ENCODE measurements at places on chromosomes 12 and 14. TPM values are rescaled to one million over a fixed set of nuclear protein-coding genes. Genes with fewer than 3 reads are reported as not detected.

- no peak for DNase-seq
Observed at GRCh38 chr12:16369156-16369555, 21.7 kb downstream of the MGST1 start.

DNA sequence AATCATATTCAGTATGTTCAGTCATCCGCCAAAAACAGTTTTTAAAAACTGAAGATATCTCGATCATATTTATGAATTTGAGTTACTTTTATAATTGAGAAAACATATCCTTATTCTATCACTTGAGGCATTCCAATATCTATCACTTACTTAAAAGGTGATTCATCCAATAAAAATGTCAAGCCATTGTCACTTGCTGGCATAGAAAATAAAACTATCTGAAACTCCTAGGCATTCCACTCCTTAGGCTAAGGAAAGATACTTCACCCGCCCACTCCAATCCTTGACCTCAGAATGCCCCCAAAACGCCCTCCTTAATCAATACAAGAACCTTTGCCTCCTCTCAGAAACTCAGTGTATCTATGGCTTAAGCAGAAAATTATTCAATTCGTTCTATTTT is 51.3 kb upstream of the AMIGO2 start:
- no peak for DNase-seq

DNA sequence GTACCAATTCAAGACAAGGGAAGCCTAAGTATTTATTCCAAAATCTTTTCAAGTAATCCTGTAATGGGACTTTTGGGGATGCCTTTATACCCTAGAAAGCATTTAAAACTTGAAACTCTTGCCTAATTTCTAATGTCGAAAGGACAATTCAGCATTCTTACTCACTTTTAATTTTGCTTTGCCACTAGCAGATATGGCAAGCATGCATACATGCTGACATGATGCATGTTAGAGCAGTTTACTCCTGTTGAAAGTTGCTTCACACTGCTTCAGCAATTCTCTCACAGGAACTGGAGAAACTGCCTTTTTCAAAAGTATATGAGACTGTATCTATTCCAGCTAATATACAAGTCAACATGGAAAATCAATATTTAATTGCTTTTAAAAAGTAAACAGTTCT is 79.9 kb downstream of the TAOK3 start:
- no peak for DNase-seq

- DNase-seq, result no peak
Observed at GRCh38 chr12:52630008-52630500, 11.7 kb upstream of the KRT73 start.

DNA sequence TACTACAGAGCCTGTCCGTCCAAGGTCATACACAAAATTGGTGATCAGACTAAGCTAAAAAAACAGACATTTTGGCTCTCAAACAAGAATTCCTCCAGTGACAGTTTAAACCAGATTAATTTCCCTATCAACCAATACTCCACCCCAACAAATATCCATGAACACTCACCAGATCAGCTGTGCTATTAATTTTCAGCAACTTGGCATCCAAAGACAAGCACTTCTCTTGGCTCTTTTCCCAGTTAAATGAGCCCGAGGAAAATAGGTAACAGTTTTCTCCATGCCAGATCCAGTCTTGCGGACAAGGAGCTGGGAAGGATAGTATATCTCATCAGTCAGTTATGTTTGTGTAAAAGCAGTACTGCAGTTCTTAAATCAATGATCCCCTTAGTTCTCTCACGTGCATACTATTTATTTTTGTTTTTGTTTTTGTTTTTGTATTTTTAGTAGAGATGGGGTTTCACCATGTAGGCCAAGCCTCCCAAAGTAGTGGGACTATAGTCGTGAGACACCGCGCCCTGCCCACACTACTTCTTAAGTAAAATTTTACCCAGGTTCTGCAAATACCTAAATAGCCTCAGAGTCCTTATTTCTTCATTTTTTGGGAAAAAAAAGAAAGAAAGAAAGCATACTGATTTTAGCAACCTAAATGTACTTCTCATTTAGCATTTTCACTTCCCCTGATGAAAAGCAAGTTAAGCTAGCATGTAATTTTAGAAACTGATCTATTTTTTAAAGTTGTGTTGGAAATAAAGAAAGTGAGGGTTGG is 11.1 kb downstream of the OLR1 start:
- no peak for DNase-seq

DNA sequence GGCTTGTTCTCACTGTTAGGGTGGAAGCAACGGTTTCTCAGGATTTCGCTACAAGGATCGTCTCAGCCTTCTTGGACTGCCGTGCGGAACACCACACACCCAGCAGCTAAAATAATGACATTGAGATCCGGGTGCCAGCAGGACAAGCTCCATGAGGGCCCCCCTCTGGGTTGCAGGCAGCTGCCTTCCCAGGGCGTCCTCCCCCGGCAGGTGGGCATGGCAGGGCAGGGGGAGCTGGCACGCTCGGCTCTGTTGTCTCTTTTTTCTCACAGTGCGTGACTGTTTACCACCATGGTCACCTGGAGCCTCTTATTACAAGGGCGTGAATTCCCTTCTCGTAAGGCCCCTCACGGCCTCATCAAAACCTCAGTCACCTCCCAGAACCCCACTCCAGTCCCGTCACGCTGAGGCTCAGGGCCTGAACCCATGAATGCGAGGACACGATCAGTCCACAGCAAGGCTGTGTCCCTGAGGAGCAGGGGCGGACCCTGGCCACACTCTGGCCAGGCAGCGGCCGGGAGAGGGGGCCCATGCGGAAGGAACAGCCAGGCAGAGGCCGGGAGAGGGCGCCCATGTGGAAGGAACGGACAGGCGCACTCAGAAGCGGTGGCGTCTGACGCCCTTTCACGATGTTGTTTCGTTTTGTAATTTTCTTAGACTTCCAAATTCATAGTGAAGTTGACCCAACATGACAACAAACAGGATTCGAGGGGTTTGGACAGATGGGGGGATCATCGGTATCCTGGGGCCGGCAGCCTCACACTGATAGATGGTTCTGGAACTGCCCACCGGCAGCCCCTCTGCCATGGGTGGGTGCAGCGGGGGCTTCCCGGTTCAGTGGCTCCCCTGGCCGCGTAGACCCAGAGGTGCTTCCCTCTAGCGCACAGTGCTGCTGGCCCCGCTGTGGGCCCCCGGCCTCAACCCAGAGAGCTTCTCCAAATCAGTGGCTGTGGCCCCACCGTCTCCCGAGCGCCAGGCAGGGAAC is 10.0 kb downstream of the LRCOL1 start:
- peak; percentile 58 for DNase-seq

- no peak for DNase-seq
Observed at GRCh38 chr14:83164016-83164415, 1630.4 kb upstream of the SEL1L start.

GRCh38 chr14:100305324-100306100 is 732 bp downstream of the SLC25A29 start:
- no peak for DNase-seq

DNA sequence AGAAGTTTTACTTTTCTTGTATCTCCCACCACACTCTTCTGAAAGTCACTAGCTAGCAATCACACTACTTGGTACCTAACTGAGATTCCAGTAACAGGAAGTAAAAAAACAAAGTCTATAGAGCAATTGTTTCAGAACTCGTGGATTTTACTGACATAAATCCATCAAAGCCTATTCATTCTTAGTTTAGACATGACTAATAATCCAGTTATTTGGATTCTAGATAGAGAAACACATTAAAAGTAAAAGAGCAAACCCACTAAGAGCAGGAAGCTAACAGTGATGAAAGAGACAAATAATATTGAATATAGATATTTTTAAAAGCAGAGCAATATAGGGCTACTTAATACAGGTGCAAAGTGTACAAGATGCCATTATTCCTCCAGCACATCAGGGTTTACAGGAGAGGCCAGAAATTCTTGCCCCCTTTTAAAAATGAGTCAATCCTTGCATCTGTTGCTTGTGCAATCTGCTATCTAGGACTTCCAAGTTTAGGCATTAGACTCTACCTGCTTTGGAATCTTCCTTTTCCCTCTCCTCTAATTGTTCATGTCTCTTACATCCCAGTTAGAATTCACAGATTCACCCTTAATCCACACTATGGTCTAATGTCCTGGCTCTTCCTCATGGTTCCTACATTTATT is 6.0 kb downstream of the HEATR5A start:
- no peak for DNase-seq

- DNase-seq, result no peak
Observed at GRCh38 chr14:49897965-49898364, 5.1 kb downstream of the ARF6 start.

GRCh38 chr14:21714318-21714929 is 40.8 kb upstream of the OR4E1 start:
- DNase-seq, result no peak

- no peak for DNase-seq
Observed at GRCh38 chr12:53510181-53510812, 3.0 kb upstream of the NPFF start.

- no peak for DNase-seq
Observed at GRCh38 chr14:71733210-71733883, 198.9 kb upstream of the RGS6 start.

DNA sequence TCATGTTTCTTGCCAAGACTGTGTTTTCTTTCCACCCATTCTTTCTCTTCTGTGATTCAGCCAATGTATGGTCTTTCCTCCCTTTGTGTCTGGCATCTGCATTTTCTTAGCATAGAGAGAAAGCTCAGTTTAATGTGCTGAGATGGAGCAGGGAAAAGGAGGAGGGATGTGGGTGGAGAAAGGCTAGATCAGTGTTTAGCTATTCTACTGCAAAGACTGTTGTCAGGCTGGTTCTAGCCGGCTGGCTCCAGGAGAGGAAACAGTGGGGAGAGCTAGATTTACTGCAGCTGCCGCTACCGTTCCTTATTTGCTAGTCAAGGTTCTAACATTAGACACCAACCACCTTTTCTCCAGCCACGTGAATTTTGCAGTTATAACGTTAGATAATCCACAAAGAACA is 5.2 kb upstream of the RIMKLB start:
- DNase-seq, result peak; percentile 72

- peak; percentile 17 for DNase-seq
Observed at GRCh38 chr12:65015850-65016249, 105.3 kb downstream of the WIF1 start.

DNA sequence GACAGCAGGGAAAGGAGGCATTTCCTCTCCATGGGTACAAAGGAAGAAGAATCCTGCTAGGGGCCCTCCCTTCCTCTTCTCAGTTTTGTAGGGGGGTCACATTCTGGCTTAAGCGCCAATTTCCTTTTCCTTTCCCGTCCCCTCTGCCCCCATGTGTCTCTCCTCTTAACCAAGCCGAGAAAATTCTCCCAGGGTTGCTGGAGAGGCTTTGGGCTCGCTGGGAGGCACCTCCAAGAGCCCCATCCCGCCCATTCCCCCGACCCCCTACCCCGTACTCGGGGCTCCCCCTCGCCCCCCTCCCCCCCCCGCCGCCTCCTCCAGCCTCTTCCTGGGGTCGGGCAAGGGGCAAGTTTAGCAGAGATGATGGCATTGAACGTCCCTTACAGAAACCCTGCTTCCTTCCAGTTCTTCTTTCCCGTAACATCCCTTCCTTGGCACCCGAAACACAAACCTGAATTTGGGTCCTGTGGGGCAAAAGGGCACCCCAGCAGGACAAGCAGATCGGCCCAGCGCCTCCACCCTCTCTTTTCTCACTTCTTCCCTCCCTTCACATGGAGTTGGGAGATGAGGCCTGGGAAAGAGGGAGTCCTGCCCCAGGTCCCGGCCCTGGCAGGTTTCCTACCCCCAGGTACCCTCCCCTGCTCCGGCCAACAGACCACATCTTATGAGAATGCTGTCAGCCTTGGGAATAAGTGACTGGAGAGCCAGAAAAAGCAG is 13.7 kb downstream of the PLEKHG6 start:
- no peak for DNase-seq

DNA sequence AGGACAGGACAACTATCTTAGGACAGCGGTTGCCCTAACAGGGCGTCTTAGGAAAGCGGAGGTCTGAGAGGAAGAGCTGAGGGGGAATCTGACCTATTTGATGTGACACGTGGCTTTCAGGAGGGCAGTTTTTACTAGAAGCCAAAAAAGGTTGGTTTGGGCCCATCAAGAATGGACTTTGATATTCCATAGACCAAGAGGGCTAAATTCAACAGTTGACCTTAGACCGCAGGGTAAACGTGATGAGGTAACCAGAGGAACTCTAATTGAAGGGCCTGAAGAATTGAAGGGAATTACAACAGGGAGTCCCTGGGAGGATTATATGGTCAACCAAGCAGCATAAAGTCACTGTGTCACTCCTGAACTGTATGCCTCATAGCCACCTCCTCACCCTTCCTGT is 11.5 kb downstream of the C1S start:
- no peak for DNase-seq

- peak; percentile 31 for DNase-seq
Observed at GRCh38 chr14:90630171-90630806, 185.9 kb downstream of the TTC7B start.

DNA sequence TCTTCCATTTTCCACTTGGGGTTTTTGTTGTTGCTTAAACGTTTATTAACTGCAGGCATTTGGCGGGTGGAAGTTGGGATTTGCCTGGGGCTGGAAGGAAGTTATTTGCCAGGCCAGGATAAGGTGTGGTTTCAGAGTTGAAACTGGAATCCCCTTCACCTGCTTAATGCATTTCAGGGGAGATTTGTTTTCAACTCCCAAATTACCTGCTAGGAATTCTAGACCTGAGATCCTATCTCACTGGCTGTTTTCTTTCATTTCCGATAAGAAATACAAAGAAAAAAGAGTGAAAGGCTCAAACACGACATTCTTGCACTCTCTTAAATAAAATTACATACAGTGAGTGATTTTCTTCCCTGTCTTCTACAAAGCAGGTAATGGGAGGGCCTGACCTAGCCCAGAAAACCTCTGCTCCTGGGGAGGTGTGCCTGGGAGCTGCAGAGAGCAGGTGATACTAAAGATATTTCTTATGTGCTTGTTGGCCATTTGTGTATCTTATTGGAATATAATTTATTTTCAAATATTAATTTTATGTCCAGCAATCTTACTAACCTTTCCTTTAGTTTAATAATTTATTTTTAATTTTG is 278.2 kb downstream of the ZFP36L1 start:
- no peak for DNase-seq

The EID3 gene
- total RNA-seq, result 3.9 TPM

The SIX1 gene
- not detected for total RNA-seq

The SSTR1 gene
- 3.4 TPM for total RNA-seq

The SYNE3 gene
- 9.5 TPM for total RNA-seq

The PTGER2 gene
- total RNA-seq, result 3.9 TPM

The SYT1 gene
- total RNA-seq, result 6.5 TPM

The DAD1 gene
- total RNA-seq, result 235 TPM

The RASSF8 gene
- total RNA-seq, result 40.7 TPM

The ALX1 gene
- total RNA-seq, result not detected

The RIMBP2 gene
- total RNA-seq, result 1.3 TPM

The CLEC4D gene
- not detected for total RNA-seq
